ENCODE measurements at places on chromosomes 4 and X.

DNA sequence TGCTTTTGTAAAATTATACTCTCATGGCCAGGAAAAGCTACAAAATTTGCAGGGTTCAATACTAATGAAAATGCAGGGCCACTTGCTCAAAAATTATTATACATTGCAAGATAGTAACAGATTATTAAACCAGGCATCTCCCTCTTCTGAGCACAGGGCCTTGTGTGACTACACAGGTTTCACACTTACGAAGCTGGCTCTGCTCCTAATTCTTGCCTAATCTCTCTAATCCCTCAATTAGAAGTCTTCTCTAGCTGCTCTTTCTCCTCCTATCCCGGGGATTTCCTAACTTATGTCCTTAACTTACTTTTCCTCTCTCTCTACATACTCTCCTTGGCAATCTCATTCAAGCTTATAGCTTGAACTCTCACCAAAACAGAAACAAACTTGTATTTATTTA lies 168.3 kb downstream of the AREG start:
- no peak for DNase-seq

- DNase-seq: no peak
Observed at GRCh38 chrX:119694601-119695534, 1.9 kb upstream of the SEPTIN6 start.

- no peak for DNase-seq
Observed at GRCh38 chr4:30912098-30912714, 192.0 kb downstream of the PCDH7 start.

DNA sequence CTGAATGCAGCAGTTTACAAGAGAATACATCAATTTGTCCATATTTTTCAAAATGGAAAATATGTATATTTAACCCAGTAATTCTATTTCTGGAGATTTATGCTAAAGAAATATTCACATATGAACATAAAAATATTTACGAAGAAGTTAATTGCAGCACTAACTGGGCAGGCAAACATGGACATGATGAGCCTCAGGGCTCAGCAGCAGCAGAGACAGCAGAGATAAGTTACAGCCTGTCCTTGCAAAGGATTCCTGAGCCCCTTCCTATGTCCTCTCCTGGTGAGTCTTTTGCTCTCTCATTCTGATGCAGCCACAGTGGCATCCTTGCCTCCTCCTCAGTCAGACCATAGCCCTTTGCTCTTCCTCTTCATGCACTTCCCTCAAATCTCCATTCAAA lies 680.6 kb upstream of the CPEB2 start:
- DNase-seq: no peak

- no peak for DNase-seq
Observed at GRCh38 chr4:87970121-87970520, 5.4 kb upstream of the SPP1 start.

DNA sequence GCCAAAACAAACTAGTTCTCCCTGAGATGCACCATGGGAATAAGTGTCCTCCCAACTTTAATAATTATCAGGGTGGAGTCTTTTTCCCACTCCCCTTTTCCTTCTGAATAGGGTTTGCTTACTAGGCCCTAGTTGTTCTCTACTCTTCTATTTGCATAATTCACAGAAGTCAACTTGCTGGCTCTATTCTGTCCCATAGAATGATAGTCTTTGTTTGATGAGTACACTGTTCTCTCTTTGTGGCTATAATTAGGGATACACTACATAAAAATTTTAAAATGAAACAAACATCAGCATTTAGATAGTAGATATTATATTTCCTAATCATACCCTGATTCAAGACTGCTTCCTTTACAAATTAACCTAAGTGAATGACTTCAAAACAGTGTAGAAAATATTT lies 10.3 kb downstream of the PDHA2 start:
- no peak for DNase-seq

DNA sequence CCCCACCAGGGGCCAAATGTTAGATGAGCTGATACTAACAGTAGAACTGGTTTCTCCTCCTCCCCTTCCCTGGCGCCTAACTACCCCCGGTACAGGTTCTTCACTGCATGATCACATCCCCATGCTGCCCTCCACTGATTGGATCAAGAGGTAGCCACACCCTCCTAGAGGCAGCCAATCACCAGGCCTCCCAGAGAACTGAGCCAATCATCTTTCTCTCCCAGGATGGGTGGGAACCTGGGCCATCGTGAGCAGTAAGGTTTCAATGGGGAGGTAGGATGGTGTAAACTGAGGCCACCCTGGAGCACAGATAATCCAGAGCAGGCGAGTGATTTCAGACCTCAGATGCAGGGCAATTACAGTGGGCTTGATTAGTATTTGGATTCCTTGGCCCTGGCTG lies 64.2 kb downstream of the PPP2R2C start:
- DNase-seq: no peak

- DNase-seq: no peak
Observed at GRCh38 chr4:76714226-76714625, 183.7 kb downstream of the SOWAHB start.

DNA sequence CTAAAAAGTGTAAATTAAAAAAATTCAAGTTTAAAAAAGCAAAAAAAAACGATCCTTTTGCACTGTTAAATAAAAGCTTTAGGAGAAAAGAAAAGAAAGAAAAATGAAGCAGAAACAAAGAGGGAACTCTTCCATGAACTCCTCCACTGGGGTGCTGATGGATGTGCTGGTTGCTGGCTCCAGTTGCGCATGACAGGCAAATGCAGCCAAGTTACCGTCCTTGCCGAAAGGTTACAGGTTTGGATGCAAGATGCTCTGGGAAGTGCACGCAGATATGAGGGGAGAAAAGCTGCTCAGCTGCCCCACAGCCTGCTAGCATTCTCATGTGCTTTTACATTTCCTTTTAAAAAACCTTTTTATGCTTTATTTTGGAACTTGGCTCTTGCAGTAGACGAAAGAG lies 58.5 kb downstream of the HADH start:
- DNase-seq: no peak

DNA sequence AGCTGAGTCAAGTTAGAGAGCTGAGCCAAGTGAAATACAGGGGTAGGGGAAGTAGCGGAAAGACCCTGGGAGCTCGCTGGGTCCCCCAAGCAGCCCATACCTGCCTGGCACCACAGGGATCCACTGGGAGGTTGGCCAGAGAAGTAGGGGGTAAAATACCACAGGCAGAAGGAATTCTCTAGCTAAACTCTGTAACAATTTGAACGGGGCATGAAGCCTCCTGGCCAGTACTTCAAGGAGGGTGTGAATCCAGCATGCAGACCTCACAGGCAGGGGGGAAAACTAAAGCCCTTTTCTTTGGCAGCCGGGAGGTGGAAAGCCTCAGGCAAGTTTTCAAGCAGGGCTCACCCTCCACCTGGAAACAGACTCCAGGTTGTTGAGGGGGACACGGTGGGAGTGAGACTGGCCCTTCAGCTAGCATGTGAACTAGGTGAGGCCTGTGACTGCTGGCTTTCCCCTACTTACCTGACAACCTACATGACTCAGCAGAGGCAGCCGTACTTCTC lies 3.7 kb upstream of the UGT2A1 start:
- DNase-seq: no peak

- DNase-seq: no peak
Observed at GRCh38 chrX:154366666-154367055, 7.8 kb downstream of the FLNA start.

GRCh38 chrX:112555831-112556230 lies 123.9 kb downstream of the LHFPL1 start:
- DNase-seq: no peak

DNA sequence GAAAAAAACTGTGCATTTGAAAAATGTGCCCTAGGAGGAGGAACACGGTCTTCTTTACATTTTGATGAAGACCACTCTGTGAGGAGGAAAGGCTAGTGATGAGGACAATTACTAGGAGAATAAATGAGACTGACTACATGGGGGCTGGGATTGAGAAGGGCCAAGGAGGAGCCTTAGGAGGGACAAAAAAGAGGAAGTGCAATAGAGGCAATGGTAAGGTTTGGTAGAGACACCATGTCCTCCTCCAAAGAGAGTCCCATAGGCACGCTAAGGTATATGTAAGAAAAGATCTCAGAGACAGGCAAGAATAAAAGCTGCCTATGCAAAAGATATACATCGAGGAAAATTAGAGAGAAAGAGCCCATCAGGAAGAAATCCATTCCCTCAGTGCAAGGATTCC lies 336.5 kb upstream of the SFRP2 start:
- no peak for DNase-seq

DNA sequence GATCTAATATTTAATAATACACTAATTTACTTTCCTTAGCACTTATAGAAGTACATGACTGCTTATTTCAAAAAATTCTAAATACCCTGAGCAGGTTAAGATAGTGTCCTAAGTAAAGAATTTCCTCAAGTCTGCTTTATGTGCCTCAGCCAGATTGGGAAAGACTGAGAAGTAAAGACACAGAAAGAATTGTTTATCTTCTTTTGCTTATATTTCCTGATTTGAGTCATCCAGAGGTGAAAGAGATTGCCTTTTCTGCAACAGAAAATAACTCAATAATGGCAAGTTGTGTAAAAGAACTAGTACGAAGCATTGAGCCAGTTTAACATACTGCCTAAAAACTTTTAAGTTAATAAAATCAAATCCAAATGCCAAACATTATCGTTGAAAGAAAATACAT lies 45.0 kb downstream of the NAF1 start:
- no peak for DNase-seq

- no peak for DNase-seq
Observed at GRCh38 chrX:1727531-1728027, 112.7 kb downstream of the ASMT start.

GRCh38 chr4:136893573-136893972 lies 638.7 kb downstream of the PCDH18 start:
- DNase-seq: no peak

Data from GM12892 (cell line).